ENCODE measurements at places on chromosomes 2 and 18.

GRCh38 chr2:121282800-121283385 is 2.1 kb downstream of the TFCP2L1 start:
- no peak for DNase-seq

- no peak for DNase-seq
Observed at GRCh38 chr2:111537078-111537655, 346.8 kb downstream of the ANAPC1 start.

GRCh38 chr2:5766056-5766455 is 73.9 kb downstream of the SOX11 start:
- DNase-seq: no peak

DNA sequence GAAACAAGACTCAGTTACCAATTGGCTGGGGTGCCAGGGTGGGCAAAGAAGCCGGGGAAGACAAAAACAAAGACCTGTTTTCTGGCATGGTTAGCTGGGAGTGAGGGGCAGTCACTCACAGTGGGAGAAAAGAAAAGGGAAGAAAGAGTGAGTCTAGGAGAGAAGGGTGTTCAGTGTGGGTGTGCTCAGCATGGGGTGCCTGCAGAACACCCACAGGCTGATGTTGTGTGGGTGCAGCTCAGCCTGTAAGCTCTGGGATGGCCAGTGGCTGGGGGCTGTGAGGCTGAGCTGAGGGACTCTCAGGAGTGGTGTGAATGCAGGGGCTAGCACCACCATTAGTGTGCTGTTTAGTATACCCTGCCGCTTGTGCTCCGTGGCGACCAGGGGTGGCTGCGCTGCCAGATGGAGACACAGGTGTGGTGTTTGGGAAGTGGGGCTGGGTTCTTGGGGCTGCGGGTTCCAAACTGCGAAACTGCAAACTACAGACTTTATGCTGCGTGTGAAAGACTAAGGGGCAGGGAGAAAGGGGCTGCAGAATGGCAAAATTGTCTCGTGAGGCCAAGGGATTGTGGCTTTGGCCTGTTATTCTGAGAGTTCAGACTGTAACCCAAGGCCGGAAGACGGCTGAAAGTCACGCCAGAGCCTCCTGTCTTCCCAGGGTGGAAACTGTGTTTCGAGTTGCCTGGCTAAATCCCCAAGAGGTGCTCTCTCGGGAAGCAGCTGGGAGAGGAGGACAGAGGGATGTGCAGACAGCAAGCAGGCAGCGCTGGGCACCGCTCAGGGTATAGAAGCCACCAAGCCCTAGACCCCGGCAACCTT is 156.3 kb downstream of the TTC32 start:
- no peak for DNase-seq

GRCh38 chr2:96617012-96617411 is 21.1 kb downstream of the KANSL3 start:
- DNase-seq: no peak

DNA sequence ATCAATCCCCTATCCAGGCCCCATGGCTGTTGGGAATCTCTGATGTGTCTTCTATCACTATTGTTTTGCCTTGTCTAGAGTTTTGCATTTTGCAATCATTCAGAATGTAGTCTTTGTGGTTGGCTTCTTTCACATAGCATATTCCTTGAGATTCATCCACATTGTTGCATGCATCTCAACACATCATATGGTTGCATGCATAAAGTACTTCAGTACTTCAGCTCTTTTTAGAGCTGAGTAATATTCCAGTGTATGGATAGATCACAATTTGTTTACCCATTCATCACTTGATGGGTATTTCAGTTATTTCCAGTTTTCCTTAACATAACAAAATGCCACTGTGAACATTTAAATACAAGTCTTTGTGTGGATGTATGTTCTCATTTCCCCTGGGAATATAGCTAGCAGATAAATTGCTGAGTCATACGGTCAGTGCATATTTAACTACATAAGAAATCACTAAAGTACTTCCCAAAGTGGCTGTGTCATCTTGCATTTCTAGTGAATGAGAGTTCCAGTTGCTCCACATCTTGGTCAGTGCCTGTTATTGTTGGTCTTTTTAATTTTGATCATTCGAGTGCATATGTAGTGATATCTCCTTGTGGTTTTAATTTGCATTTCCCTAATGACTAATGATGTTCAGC is 138.8 kb downstream of the BCL11A start:
- no peak for DNase-seq

DNA sequence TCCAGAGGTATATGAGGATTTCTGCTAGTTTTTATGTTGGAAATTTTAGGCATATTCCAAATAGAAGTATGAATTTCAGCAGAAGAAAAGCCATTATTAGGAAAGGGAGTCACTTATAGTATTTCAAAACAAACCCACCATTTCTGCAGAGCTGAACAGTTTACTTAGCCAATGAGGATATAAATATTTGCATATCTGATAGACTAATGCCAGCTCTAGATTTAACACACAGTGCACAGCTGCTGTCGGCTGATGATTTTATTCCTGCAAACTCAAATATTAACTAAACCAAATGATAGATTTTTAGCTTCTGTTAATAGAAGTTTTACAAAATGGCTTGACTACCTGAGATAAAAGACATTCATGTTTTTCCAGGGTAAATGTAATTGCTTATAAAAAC is 375.8 kb upstream of the FANCL start:
- no peak for DNase-seq

- no peak for DNase-seq
Observed at GRCh38 chr2:54755641-54756326, 32.3 kb downstream of the EML6 start.

- DNase-seq: no peak
Observed at GRCh38 chr18:43079422-43079821, 36.1 kb downstream of the RIT2 start.

Measured in activated gamma-delta T cell treated with anti-CD3 and anti-CD28 coated beads, Interleukin-2, amount 50 U/mL, for 16 hours (primary cell).